Airway epithelial cell (primary cell): ENCODE measurements at places on chromosomes 11 and 22. TPM values are rescaled to one million over a fixed set of nuclear protein-coding genes. Genes with fewer than 3 reads are reported as not detected.

Gene FREY1
- total RNA-seq, result 0.21 and 0.23 TPM in 2 replicates

Gene C11orf42
- not detected in 2 replicates for total RNA-seq

Gene RASSF10
- total RNA-seq, result 6.5 and 8.9 TPM in 2 replicates

Gene OR8K5
- not detected in 2 replicates for total RNA-seq

Gene FAM227A
- total RNA-seq, result 0.98 and 2.6 TPM in 2 replicates

Gene CSRP3
- total RNA-seq, result not detected in 2 replicates

Gene GAB4
- total RNA-seq, result not detected in 2 replicates

Gene APOL5
- total RNA-seq, result not detected in 2 replicates
